ENCODE measurements at places on chromosomes 6 and 20.

GRCh38 chr6:1767481-1768246 is 157.9 kb downstream of the FOXC1 start:
- no peak for DNase-seq

- DNase-seq, result no peak
Observed at GRCh38 chr6:11848346-11848651, 69.7 kb upstream of the ADTRP start.

DNA sequence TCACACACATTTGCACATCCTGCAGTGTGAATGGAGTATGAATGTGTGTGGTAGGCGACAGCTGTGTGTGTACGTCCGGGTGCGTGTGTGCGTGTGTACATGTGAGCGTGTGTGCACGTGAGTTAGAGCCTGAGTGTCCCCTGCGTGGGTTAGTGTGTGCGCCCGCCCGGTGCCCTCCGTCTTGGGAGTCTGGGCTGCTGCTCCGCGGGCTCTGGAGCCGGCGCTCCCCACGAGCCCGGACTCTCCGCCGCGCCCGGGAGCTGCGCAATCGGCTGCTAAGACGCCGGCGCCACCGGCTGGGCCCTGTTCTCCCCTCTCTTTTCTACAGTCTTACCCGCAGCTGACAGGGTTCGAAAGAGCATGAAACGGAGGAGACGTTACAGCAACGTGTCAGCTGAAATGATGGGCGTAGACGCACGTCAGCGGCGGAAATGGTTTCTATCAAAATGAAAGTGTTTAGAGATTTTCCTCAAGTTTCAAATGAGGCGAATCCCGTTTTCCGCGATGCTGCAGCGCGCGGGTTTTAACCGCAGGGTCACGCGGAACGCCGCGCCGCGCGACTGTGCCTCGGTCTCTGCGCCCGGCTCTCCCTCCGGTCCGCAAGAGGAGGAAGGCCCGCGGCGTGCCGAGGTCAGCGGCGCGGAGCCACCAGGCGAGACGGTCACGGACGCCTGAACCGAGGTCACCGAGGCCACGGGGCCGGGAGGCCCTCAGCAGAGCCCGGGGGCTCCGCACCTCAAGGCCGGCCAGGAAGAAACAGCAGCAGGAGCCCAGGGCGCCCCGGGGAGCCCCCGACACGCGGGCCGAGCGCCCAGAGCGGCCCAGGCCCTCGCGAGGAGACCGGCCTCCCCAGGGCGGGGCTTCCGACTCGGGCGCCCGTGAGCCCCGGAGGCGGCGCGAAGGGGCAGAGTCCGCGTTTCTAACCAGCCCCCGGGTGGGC is 95.3 kb upstream of the BHLHE23 start:
- peak; percentile 12 for DNase-seq

GRCh38 chr6:100257793-100258395 is 206.8 kb downstream of the SIM1 start:
- DNase-seq, result no peak

- DNase-seq, result no peak
Observed at GRCh38 chr20:50920997-50921396, 10.2 kb downstream of the ADNP start.

Measured in activated CD8-positive, alpha-beta memory T cell treated with anti-CD3 and anti-CD28 coated beads for 1 hour (primary cell).